NCI-H1694 (cell line): ENCODE measurements at places on chromosomes 1 and 21.
A peak's percentile ranks its signal among the peaks of the same experiment; 100 is the strongest.

DNA sequence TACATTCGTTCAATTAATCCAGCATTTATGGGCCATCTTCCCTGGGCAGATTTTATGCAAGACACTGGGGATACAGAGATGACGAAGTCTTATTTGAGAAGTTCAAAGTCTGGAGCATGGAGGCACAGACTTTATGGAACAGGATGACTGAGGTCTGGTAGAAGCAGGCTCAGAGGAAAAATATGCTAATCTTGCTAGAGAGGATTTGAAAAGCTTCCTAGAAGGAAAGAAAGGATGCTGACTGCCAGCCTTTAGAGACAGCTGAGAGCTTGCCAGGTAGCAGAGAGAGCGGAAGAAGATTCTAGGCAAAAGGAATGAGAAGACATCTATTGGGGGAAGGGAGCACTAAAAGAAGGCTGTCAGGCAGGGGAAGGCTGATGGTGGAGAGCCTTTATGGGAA is 75.5 kb upstream of the ATP5PO start:
- no peak for DNase-seq

DNA sequence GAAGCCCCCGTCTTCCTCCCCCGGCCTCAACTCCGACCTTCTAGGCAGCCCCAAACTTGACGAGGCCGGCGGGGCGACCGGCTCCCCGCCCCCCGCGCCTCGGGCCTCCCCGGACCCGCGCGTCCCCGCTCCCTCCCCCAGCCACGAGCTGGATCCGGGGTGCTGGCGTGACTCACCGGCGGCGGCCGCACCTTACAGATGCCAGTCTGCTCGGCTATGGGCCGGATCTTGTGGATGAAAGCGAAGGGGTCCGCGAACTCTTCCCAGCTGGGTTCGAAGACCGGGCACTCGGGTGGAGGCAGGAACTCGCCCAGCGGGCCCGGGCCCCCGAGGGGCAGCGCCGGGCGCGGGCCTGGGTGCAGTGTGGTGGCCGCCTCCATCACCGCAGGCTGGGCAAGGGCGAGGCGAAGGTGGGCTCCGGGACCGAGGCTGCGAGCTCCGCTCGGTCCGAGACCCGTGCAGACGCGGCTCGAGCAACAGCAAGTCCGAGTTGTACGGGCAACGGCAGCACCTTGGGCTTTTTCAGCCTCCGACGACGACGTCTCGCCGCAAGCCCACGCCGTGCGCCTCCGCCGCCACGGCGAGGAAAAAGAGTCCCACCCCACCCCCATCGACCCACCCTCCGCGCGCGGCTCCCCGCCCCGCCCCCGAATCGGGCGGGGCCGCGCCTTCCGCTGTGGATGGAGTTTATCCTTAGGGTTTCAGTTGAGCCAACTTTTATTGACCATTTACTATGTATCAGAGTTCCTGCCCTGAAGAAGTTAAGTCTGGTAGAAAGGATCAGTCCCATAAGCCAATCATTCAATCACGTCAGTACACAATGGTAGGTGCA is at the start of gene KDM5B:
Gene KDM5B, minus strand, starts transcription at position 496 of the 832 bp plus-strand sequence. Its CDS starts 116 bp downstream, at position 380.
- DNase-seq, result no peak

DNA sequence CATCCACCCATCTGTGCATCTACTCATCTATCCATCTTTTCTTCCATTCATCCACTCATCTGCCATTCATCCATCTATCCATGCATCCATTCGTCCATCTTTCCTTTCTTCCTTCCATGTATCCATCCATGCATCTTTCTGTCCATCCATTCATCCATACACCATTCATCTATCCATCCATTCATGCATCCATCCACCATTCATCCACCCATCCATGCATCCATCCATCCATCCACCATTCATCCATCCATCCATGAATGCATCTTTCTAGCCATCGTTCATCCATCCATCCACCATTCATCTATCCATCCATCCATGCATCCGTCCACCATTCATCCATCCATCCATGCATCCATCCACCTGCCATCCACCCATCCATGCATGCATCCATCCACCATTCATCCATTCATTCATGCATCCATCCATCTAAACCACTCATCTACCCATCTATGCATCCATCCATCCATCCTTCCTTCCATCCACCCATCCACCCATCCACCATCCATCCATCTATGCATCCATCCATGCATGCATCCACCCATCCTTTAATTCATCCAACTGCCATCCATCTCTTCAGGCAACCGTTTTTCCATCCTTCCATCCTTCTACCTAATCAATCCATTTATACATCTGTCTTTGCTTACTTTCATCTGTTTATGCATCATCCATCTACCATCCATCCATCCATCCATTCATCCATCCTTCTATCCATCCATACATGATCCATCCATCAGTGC is 87.1 kb downstream of the TRIM11 start:
- DNase-seq, result no peak

DNA sequence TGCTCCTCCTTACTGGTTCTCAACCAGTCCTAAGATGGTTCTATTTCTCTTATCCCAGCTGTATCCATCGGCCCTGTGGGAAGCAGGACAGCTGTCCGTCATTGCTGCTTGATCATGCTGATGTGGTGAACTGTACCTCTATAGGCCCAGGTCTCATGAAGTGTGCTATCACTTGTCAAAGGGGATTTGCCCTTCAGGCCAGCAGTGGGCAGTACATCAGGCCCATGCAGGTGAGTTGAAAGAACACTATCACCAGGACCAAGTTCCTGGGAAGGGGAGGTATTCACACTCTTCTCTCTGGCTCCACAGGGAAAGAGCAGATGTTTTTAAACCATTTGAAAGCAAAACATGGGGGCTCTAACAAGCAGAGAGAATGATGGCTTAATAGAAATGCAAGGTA is 302.6 kb downstream of the PAPPA2 start:
- DNase-seq, result no peak

DNA sequence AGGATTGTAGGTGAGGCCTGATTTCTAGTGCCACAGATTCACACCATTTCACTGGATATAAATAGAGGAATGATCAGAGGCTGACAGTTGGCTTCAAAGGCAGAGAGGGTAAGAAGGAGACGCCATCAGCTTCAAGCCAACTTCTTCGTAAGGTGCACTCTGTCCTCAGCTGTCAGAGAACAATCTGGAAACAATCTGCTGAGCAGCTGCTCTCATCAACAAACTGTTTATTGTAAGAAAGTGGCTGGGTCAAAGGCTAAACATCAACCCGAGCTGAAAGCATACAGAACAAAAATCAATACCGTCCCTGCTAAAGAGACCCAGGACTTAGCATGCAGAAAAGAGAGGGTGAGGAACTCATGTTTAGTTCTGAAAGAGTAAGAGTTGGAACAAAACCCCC is 48.2 kb downstream of the HLCS start:
- no peak for DNase-seq

GRCh38 chr1:210248341-210248740 is 15.7 kb downstream of the SERTAD4 start:
- DNase-seq, result no peak

DNA sequence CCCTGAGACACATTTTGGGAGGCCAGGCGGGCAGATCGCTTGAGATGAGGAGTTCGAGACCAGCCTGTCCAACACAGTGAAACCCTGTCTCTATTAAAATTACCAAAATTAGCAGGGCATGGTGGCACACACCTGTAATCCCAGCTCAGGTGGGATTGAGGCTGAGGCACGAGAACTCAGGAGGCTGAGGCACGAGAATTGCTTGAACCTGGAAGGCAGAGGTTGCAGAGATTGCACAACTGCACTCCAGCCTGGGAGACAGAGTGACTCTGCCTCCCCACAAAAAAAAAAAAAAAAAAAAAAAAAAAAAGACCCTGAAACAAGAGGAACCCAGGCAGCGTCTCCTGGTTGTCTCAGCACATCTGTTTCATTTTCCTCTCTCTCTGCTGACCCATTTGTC is 24.2 kb downstream of the PGM1 start:
- DNase-seq, result no peak

GRCh38 chr1:170461762-170462384 is 70.1 kb upstream of the GORAB start:
- no peak for DNase-seq

DNA sequence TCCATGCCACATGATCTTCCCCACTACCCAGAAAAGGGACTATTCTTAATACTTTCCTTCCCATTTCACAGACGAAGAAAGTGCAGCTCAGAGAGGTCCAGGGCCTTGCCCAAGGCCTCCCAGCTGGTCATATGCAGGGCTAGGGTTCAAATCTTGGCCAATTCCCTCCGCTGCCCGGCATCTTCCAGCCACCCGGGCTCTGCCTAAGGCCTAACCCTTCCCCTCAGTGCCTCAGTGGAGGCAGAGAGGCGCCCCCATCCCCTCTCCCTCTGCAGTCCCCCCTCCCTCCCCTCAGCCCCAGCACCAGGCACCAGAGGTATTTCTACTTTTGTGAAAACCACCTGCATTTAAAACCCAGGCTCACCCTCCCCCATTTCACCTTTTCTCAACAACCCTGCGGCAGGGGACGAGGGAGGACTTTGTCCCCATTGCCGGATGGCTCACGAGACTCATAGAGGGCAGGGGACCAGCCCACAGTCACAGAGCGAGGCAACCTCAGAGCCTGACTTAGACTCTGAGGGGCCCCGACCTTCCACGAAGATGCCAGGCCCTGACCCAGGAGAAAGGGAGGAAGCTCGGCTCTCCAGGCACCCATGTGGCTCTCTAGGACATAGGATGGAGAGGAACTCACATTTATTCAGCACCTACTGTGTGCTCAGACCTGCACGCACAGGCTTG is 12.3 kb downstream of the LAPTM5 start:
- no peak for DNase-seq

- DNase-seq, result no peak
These were observed 169.9 kb upstream of the CSF3R start for GRCh38 chr1:36652586-36652985.

DNA sequence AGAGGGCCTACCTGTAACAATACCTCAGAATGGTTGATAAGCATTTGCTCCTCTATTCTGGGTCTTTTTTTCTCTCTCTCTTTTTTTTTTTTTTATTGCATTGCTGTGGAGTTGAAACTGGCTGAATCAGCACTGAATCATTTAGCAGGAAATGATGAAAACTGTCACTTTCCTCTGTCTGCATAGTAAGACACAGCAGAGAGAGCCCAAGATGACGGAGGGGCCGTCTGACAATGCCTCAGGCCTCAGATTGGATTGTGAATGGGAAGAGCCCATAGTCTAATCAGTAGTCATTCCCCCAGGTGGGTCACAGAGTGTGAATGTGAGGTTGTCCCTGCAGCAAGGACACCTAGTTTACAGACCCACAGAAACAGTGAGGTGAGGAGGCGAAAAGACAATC is 193.2 kb upstream of the PLXNA2 start:
- DNase-seq, result no peak

DNA sequence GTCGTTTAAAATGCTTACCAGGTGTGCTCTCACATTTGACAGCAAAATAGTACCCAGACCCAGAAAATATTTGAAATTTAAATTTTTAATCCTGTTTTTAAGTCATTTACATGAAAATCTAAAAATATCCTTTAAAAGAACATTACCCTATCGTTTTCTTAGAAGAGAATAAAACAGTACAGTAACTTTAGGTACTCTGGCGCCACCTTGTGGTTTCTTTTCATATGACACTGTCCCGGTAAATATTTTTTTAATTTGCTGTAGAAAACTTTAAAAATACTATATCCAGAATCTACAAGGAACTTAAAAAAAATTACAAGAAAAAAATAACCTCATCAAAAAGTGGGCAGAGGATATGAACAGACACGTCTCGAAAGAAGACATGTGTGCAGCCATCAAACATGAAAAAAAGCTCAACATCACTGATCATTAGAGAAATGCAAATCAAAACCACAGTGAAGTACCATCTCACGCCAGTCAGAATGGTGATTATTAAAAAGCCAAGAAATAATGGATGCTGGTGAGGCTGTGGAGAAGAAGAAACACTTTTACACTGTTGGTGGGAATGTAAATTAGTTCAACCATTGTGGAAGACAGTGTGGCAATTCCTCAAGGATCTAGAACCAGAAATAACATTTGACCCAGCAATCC is 129.2 kb downstream of the RGS21 start:
- DNase-seq, result peak; percentile 29

DNA sequence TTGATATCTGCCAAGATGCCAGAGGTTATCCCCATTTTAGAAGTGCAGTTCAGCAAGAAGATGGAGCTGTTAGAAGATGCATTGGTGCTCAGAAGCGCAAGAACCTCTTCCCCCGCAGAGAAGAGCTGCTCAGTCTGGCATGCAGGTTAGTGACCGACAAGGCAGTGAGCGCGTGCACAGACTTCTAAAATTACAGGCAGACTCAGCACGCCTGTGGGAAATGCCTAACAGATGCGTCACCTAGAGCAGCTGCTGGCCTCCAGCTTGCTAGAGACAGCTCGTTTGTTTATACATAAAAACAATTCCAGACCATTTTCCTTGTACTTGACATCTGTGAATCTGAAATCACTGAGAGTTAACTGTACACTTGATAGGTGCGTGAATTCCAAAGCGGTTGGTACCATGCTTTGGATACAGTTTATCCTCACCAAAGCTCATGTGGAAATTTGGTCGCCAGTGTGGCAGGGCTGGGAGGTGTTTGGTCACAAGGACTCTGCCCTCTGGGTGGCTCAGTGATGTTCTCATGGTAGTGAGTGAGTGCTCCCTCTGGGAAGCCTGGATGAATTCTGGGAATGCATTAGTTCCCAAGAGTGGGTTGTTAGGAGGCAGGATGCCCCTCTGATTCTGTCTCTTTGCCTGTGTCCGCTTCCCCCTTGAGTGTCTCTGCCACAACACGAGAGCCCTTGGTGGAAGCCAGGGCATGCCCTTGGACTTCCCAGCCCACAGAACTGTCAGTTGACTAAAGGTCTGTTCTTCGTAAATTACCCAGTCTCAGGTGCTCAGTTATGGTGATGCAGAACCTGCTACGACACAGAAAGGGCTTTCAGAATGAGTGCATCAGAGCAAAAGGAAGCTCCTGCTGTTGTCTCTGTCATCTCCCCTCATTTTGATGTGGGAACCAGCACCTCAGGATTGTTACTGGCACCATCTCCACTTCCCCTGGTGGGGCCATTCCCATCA is 24.4 kb downstream of the SNAP47 start:
- DNase-seq, result peak; percentile 87

GRCh38 chr1:47701741-47702515 is 264.1 kb downstream of the FOXD2 start:
- DNase-seq, result no peak

DNA sequence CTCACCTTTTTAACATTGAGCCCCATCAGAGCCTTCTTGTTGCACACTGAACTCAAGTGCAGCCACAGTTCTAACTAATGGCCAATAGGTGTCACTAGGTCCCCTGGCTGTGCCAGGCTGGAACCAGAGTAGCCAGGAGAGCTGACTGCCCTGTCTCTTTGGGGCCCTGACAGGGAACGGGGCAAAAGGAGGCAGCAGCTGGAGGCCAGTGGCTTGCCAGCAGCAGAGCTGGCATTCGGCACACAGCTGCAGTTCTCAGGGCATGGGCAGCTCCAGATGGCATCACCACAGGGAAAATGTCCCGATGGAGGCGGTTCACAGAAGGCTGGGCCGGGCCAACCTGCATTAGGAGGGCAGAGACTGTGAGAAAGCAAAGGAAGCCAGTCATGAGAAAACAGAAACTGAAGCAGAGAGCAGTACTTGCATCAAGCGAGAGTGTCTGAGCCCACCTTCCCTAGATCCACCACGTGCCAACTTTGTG is 188.6 kb downstream of the FCRL5 start:
- DNase-seq, result peak; percentile 12

DNA sequence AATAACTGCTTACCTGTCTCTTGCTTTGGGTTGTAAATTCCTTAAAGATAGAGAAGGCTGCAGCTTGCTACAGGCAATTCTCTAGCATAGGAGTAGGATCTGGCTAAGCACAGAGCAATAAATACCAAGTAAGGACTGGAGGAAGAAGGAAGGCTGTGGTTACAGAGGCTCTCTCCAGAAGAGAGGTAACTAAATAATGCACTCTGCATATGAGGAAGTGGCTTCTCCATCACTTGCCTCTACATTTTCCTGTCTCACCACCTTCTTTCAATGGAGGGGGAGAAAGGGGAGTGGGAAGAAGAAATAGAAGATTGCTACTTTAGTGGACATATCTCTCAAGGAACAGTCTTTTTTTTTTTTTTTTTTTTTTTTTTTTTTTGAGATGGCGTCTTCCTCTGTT is 60.9 kb upstream of the LAX1 start:
- DNase-seq, result no peak
